ENCODE measurements at places on chromosomes 7 and 10.

DNA sequence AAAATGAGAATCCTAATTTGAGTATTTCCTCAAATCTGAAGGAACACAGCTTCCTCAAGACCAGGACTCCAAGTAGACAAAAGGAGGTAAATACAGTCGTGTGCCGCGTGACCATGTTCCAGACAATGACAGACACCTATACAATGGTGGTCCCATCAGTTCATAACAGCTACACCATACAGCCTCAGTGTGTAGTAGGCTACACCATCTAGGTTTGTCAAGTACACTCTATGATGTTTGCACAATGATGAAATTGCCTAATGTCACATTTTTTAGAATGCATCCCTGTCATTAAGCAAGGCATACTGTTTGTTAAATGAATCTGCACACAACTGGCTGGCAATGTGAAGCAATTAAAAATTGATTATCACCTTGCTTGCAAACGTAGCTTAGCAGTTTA lies 107.9 kb downstream of the PROSER2 start:
- no peak for DNase-seq

GRCh38 chr7:96718107-96719003 lies 8.7 kb upstream of the SEM1 start:
- DNase-seq = no peak

DNA sequence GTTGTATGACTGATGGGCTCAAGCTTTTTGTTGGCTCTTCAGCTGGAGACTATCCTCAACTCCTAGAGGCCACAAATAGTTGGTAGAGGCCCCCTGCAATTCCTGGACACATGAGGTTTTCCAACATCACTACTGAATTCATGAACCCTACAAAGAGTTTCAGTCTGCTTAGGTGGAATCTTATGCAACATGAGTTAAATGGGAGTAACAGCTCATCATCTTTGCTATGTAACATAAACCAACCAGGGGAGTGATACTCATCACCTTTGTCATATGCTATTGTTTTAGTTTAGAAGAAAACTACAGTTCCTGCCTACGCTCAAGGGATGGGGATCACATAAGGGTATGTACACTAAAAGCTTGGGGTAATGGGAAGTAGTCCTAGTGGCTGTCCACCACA lies 729.4 kb downstream of the SORCS1 start:
- no peak for DNase-seq

GRCh38 chr10:50312464-50313437 lies 61.4 kb upstream of the ASAH2 start:
- DNase-seq = no peak

DNA sequence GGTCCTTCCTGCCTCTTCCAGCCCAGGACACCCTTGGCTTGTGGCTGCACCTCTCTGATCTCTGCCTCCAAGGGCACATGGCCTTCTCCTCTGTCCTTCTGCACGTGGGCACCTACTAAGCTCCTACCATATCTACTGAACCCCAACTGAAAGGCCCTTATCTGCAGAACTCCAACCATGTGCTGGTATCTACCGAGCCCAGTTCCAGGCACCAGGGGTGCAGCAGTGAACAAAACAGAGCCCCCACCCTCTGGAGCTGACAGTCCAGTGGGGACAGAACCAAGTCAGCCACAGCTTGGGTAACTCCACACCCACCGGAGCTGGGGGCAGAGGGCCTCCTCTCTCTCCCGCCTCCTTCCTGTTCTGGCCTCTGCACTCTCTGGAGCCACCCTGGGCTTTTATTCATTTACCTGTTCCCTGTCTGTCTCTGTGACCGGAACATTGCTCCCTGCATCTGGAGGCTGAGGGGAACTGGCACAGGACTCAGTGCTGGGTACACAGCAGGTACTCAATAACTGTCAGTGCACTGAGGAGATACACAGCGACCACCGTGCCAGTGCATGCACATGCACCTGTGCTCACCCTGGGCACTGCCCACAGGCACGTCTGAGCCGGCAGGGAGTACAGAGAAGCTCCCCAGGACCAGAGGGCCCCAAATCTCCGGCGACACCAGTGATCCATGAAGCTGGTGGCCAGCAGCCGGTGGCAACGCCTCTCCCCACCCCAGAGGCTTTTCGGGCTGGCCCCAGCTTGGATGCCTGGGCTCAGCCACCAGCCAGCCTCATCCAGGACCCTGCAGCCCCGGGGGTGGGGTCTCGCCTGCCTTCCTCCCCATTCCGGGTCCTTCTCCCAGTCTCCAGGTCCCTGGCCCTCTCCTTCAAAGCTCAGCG lies 2.0 kb downstream of the MICALL2 start:
- no peak for DNase-seq

GRCh38 chr7:128811631-128812430 lies 18.4 kb upstream of the FLNC start:
- DNase-seq = no peak

Measured in NCI-H2029 treated with DMSO at 0.1 percent for 48 hours (cell line).